Activated naive CD8-positive, alpha-beta T cell treated with anti-CD3 and anti-CD28 coated beads, Interleukin-2, amount 50 U/mL, for 24 hours (primary cell): ENCODE measurements at places on chromosomes 5 and 9.
A peak's percentile ranks its signal among the peaks of the same experiment; 100 is the strongest.

DNA sequence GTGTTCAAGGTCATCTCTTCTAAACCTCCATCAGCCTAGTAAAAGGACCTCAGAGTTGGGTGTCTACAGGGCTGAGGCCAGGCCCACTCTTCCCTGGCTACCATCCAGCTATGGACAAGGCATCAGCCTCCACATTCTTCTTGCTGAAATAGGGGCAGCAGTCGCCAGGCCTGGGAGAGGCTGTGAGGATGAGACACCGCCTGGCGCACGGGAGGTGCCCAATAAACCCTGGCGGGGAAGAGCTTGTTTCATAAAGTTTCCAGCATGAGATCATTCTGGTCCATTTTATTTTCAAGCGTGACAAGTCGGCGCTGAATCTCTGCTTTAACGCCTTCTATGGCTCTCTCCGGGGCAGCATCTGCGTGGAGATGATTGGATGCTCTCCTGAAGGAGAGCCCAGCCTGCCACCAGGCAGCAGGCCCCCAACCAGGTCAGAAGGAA lies 153.4 kb downstream of the OLFM1 start:
- DNase-seq = no peak
- no peak overlapping the region for H3K4me3 ChIP-seq
- peaks cover 10% of the 10 kb centered on the region for H3K27me3 ChIP-seq
- H3K27ac ChIP-seq = no peak overlapping the region

DNA sequence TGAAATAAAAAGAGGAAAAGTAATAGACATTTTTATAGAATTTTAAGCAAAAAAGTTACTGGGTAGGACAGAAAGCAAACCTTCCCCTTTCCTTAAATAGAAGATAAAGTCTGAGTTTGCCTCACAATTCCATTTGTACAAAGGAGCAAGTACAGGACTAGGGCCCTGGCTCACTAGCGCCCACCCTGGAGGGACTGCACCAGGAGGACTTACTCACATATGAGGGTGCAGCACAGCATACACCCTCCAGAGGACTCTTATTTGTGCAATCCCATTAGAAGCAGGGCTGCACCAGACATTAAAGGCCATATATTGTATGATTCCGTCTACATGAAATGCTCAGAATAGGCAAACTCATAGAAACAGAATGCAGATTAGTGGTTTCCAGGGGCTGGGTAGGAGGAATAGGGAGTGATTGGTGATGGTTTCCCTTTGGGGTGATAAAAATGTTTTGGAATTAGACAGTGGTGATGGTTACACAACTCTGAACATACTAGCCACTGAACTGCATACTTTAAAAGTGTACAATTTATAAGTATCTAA lies 4.5 kb downstream of the REEP5 start:
- DNase-seq = peak; percentile 33
- H3K36me3 ChIP-seq = peaks cover 49% of the 10 kb centered on the region
- H3K27me3 ChIP-seq = no peaks in the 10 kb centered on the region
- H3K27ac ChIP-seq = no peak overlapping the region

- no peak overlapping the region for H3K4me3 ChIP-seq
- DNase-seq = no peak
- no peaks in the 10 kb centered on the region for H3K4me1 ChIP-seq
- no peak overlapping the region for H3K27ac ChIP-seq
- peaks cover 14% of the 10 kb centered on the region for H3K27me3 ChIP-seq
- H3K36me3 ChIP-seq = no peaks in the 10 kb centered on the region
Measured at GRCh38 chr9:71295928-71296327, 174.5 kb upstream of the TRPM3 start.

DNA sequence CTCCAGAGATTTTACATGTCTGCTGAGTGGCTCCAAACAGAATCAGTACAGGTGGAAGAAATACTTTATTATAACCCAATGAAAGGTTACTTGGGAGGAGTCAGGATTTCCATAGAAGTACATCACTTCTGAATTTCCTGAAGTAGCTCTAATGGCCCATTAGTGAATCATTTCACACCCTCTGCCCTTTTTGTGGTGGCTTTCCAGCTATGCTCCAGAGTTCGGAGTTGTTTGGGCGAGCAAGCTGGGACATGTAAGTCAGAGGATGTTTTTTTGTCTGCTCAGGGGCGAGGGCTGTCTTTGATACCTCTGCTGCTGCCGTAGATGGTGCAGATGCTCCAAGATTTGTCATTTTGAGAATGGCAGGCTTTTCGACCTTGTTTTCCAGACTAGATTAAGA lies 226.1 kb downstream of the GOLPH3 start:
- H3K4me3 ChIP-seq = no peak overlapping the region
- H3K36me3 ChIP-seq = no peaks in the 10 kb centered on the region
- no peak for DNase-seq
- H3K27me3 ChIP-seq = no peaks in the 10 kb centered on the region
- no peaks in the 10 kb centered on the region for H3K4me1 ChIP-seq
- H3K27ac ChIP-seq = no peak overlapping the region

GRCh38 chr5:95631255-95631958 lies 11.5 kb downstream of the GPR150 start:
- DNase-seq = no peak
- H3K4me3 ChIP-seq = peak overlapping the region; percentile 46
- no peaks in the 10 kb centered on the region for H3K27me3 ChIP-seq
- H3K36me3 ChIP-seq = peaks cover 4% of the 10 kb centered on the region
